Urothelium cell line (cell line): ENCODE measurements at places on chromosomes 6 and 20.

DNA sequence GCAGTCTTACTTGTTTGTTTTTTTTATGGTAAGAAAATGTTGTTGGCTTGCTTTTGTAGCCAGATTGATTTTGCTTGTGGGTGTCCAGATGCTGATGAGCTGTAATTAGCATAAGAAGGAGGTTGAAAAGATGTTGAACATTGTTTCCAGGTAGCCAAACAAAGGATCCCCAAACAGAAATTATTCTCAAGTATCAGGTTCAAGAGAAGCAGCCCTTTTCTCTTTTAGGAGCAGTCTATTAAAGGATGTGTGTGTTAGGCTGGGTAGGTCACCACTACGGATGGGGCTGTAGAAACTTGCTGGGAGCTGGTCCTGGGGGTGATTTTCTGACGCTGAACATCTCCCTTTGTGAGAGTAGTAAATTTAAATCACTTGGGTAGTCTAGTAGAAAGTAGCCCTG, 86.9 kb upstream of the VSTM2L start:
- no peak for DNase-seq

- DNase-seq: no peak
These were observed 9.5 kb upstream of the VEGFA start for GRCh38 chr6:43760210-43761168.

DNA sequence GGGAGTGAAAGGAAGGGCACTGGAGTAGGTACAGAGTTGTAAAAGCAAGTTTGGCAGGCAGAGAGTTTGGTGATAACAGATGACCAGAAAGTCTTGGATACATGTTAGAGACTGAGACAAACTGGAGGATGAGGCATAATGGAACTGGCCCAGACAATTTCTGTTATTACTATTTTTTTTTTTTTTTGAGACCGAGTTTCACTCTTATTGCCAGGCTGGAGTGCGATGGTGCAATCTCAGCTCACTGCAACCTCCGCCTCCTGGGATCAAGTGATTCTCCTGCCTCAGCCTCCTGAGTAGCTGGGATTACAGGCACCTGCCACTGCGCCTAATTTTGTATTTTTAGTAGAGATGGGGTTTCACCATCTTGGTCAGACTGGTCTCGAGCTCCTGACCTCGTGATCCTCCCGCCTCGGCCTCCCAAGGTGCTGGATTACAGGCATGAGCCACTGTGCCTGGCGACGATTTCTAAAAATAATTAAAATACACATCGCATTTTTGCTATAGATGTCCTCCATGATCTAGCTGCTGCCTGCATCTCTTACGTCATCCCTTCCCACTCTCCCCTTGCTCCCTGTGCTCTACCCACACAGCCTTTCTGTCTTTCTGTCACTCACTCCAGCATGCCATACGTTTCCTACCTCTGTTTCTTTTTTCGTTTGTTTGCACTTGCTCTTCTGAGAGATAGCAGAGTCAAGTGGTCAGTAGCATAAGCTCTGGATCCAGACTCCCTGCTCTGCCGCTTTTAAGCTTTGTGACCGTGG, 23.5 kb downstream of the MAPK14 start:
- DNase-seq: no peak

DNA sequence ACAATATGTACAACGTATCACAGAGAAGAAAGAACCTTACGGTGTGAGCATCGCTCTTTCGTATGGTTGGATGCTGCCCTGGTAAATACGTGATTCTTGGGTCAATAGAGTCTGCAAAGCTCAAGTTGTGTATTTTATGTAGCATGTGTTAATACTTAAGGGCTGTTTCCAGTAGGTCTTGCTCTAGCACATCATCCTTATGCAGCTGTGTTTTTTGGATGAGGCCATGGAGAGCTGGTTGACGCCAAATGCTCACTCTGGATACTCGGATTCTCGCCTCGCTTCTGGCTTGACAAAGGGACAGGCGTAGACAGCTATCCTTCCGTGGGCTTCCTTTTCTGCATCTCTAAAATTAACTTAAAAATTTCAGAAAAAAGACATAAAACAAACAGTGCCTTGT, 38.9 kb downstream of the SNRNP48 start:
- no peak for DNase-seq

GRCh38 chr20:58989196-58989595, 8.1 kb downstream of the NELFCD start:
- DNase-seq: no peak
